ENCODE measurements at places on chromosomes 1 and 21. TPM values are rescaled to one million over a fixed set of nuclear protein-coding genes. Genes with fewer than 3 reads are reported as not detected.

DNA sequence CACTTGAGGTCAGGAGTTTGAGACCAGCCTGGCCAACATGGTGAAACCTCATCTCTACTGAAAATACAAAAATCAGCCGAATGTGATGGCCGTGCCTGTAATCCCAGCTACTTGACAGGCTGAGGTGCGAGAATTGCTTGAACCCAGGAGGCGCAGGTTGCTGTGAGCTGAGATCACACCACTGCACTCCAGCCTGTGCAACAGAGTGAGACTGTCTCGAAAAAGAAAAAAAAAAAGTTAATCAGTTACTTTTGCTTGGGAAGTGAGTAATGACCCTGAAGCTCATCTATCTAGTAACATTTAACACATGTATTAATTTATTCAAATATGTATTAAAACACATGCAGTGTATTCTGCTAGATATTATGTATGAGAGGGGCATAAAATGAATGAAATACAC lies 49.4 kb downstream of the ZNF326 start:
- DNase-seq: no peak

Gene OR6N1
- not detected for total RNA-seq

GRCh38 chr1:77538956-77539518 lies 143.4 kb downstream of the ZZZ3 start:
- DNase-seq: no peak

Gene NR1I3
- total RNA-seq: not detected

DNA sequence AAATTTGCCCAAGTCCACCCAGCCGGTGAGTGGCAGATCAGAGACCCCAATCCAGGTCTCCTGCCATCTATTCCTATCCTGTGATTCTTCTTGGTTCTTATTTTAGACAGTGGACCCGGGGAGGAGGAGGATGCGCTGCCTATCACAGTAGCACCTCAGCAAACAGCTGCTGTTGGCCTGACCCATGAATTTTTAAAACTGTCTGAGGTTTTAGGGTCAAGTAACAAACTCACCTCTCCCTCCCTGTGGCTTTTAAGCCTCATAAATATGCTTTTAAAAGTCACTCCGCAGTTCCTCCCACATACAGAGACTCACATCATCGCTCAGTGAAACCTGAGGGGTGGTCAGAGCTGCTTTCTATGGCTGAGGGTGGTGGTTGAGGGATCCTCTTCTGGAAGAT lies 128.6 kb downstream of the NAV1 start:
- DNase-seq: no peak

DNA sequence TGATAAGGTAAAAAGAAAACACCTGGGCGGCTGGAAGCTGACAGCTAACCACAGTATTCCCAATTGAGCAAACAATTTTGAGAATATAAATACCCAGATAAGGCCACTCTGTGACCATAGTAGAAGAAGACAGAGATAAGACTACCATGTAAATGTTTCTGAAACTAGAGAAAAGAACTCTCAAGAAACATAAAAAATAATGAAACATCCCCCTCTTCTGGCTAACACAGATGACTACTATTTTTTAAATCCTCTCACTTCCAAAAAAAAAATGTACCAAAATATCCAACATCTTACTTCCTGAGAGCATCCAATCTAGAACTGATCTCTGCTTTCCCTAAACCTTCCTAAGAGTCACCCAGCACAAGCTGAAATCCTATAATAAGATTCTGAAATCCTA lies 125.9 kb downstream of the HFM1 start:
- DNase-seq: no peak
